Naive thymus-derived CD4-positive, alpha-beta T cell (primary cell): ENCODE measurements at places on chromosomes 7 and 10. TPM values are rescaled to one million over a fixed set of nuclear protein-coding genes. Genes with fewer than 3 reads are reported as not detected.

DNA sequence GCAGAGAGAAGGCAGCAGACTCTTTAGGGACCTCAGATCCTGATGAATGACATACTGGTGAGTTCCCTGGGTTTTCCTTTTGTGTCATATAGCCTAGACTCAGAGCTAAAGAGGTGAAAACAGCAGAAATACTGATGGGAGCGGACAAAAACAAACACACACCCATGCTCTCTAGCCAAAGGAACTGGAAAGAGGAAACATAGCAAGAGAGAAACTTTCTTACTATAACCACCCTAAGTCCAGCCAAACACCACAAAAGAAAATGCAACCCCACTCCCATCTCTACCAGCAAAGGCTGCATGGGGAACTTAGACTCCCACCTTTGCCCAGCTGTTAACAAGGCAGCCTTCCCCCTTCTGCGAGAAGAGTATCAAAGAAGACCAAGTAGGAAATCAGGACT is 16.3 kb downstream of the GSAP start:
- no peak for DNase-seq

DNA sequence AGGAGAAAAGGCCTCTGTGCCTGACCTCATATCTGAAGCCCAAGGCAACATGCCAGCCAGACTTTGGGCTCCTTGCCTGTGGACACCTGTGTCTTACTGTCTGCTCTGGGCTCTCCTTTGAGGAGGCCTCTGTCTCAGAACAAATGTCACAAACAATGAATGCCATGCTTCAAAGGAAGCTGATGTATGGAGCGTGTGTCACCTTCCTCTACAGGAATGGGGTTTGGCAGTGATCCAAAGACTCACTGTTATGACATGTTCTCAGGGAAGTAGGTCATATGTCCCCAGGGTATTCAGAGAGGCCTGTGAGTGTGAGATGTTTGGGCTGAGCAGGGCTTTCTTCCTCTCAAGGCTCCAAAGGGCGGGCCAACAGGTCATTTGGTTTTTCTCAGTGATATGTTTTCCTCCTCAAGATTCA is 38.4 kb downstream of the PTPRE start:
- DNase-seq: no peak

DNA sequence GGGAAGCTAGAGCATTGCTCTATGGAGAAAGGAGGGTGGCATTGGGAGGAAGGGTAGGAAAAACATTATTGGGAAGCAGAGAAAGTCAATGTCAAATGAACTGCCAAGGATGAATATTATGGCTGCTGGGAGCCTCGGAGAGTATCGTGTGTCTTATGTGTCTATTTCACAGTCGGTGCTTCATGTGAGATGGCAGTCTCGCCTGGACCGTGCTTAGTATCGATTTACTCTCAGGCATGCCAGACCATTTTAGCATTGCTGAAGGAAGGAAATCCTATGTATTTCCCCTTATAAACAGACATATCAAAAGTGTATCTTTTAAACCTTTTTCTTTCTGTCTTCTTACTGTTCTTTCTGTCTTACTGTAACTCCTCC is 612.6 kb downstream of the AUTS2 start:
- no peak for DNase-seq

Gene COL26A1
- not detected for polyA plus RNA-seq
